Endothelial cell of umbilical vein (primary cell): ENCODE measurements at places on chromosomes 5 and 9. TPM values are rescaled to one million over a fixed set of nuclear protein-coding genes. Genes with fewer than 3 reads are reported as not detected.

PCDHB3 gene
- total RNA-seq: not detected in 2 replicates

LCN12 gene
- 0.35 TPM in 1 of 2 replicates, not detected in the other for total RNA-seq

RARS1 gene
- total RNA-seq: 90.4 and 104 TPM in 2 replicates

DEPDC1B gene
- total RNA-seq: 14.2 and 18.7 TPM in 2 replicates

GABRG2 gene
- not detected in 2 replicates for total RNA-seq

CXCL14 gene
- total RNA-seq: not detected in 2 replicates

FAM81B gene
- total RNA-seq: not detected in 2 replicates

SPATA31C1 gene
- total RNA-seq: not detected in 2 replicates

C5 gene
- total RNA-seq: 1.6 and 1.8 TPM in 2 replicates
